ENCODE measurements at places on chromosomes 13 and 19.

DNA sequence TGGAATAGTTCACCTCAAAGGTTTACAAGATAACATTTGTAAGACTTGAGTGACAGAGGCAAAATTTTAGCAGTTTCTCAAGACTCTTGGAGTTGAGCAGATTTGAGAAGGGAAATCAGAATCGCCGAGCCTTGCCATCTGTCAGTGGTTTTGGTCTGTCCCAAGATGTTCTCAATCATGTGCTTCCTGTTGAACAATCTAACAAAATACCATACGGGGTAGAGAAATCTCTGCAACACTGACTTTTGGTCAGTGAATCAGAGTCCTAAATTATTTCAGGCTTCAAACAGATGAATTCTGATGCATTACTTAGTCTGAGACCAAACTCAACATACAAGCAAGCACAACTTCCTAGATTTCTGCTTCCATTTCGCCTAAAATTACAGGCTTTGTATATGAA, 3.8 kb downstream of the KCTD12 start:
- DNase-seq, result peak; percentile 55

DNA sequence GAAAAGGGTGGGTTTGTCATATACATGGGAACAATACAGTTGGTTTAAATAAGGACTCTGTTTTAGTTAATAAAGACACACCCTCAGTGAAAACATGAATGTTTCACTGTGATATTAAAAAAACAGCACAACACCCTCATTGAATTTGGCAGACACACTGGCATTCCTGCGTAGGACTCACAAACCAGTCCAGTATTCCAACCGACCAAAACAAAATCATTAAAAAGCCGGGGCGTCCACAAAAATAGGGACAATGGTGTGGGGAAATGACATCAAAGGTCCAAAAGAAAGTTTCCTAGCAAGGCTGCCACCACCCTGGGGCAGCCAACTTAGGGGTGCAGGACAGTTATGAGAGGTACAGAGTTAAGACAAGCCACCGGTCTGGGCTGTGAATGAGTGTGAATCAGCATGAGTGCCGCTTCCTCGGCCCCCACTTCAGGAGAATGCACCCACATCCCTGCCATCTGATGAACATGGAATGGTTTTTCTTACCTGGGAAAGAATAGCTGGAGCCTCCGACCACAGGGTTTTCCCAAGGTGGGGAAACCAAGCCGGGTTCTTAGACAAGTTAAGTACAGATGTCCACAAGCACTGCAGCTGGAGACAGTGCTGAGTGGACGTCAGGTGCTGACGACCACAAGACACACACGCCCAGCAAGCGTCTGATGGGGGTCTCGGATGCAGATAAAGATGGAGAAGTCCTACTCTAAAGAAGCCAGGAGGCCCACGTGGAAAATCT, 73.3 kb downstream of the KLF2 start:
- no peak for DNase-seq

DNA sequence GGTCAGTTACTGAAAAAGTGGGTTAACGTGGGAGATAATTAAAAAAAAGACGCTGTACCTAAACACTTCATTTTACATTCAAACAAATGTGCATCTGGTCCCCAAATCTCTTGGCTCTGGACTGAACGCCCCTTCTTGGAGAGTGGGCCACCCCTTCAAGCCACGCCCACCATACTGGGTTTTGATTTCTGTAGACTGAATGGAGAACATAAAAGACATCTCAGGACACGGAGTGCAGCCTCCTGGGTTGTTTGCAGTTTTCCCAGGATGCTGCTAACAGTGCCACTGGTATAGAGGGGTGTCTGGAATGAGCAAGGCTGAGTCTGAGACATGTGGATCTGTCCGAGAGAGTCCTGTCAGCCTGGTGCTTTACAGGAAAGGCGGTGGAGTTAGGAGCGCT, 10.6 kb downstream of the TFDP1 start:
- no peak for DNase-seq

- no peak for DNase-seq
Measured at GRCh38 chr19:35122687-35123551, 7.3 kb downstream of the FXYD3 start.

DNA sequence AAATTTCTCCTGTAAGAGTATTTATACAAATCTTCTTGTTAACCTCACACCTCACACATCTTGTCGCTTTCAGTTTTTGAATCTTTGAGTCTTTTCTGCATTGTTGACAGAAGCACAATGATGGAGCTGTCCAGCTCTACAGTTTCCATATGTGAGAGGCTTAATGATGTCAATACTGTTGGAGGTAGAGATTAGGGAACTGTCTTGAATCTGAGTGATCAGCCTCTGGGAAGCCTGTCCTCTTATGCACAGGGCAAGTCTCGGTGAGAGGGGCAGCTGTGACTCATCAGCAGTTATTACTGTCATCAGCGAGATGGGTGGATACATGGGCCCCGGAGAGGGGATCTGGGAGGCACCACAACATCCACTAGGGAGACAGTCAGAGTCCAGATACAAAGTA, 4.6 kb upstream of the ITGBL1 start:
- no peak for DNase-seq

GRCh38 chr13:112247471-112248405, 128.4 kb upstream of the SPACA7 start:
- DNase-seq, result no peak

GRCh38 chr19:1291761-1292418, 6.2 kb downstream of the EFNA2 start:
- DNase-seq, result no peak

GRCh38 chr19:44050740-44051649, 841 bp upstream of the ZNF223 start:
- no peak for DNase-seq

- DNase-seq, result no peak
Measured at GRCh38 chr13:81609335-81609734, 1268.4 kb upstream of the SPRY2 start.

GRCh38 chr19:53960886-53961285, 1.9 kb upstream of the CACNG8 start:
- DNase-seq, result no peak
